ENCODE measurements at places on chromosomes 1 and 21.
A peak's percentile ranks its signal among the peaks of the same experiment; 100 is the strongest.

DNA sequence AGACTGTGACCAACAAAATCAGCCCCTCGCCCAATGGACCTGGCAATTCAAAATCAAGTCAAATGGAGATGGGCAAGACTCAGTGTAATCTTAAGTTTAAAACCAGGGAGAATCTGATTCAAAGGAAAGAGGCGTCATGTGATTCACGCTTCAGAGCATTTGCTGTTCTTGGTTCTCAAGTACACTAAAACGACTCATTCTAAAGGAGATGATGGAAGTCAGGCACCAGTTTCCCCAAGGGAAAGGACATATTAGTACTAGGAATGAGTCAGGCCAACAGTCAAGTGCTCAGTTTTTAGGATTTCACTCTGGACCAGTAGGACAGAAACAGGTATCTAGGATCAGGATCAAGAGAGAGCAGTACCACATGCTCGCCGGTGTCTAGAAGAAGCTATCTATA, 429.6 kb downstream of the PLPP3 start:
- DNase-seq = no peak

DNA sequence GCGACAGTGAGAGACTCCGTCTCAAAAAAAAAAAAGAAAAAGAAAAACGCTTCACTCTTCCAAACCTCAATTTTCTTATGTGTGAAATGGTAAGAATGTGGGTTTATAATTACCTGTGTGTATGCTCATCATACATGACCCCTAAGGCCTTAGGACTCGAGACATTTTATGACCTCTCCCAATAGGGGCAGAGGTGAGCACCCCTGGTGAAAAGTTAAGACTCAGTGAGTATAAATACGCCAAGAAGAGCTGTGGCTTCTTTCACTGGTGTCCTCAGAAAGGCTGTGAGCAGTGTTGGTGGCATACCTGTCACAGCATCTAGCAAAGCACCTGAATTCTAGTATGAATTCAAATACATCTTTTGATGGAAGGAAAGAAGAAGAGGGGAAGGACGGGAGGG, 7.8 kb upstream of the FCMR start:
- no peak for DNase-seq

GRCh38 chr1:232218955-232219865, 410.7 kb downstream of the SIPA1L2 start:
- DNase-seq = no peak

- peak; percentile 81 for DNase-seq
Observed at GRCh38 chr1:147640553-147641165, 29.7 kb downstream of the ACP6 start.
